ENCODE measurements at places on chromosomes 1 and 21.

GRCh38 chr1:37354876-37355650 lies 119.3 kb upstream of the ZC3H12A start:
- no peak for DNase-seq

- DNase-seq, result no peak
Observed at GRCh38 chr1:95604771-95605170, 370.8 kb downstream of the RWDD3 start.

DNA sequence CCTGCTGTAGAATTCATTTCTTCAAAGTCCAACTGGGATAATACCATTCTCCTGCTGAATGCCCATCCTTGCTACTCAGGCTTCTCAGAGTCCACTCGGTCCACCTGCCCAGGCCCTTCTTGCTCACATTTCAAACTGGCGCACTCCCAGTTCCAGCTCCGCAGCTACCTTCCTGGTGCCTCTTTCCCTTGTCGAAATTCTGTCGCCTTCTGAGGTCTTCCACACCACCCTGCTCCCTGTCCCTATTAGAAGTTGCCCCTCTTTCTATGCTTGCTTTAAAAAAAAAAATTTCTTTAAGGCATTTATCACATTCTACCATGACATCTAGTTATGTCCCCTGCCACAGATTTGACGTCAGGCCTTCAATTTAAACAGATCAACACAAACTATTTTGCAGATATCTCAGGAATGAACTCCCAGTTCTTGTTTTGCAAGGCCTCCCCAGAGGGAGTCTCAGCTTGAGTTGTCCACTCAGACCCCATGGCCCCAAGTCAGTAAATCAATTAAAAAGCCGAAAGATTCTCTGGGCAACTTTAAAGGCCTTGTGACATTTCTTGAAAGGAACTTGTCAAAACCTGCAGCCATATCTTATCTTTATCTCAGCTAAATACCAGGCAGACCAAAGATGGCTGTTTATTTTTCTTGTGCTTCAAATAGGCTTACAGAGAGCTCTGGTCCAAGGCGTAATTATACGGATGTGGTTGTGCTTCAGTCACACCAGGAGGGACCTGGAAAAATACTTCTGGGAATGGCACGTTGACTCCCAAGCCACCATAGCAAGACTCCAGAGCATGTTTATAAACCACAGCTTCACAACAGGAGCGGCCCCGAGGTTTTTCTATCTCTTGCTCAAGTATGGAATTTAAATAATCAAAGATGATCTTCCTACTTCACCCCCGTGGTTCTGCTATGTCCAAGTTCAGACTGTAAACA lies 2.2 kb downstream of the FAM89A start:
- no peak for DNase-seq

DNA sequence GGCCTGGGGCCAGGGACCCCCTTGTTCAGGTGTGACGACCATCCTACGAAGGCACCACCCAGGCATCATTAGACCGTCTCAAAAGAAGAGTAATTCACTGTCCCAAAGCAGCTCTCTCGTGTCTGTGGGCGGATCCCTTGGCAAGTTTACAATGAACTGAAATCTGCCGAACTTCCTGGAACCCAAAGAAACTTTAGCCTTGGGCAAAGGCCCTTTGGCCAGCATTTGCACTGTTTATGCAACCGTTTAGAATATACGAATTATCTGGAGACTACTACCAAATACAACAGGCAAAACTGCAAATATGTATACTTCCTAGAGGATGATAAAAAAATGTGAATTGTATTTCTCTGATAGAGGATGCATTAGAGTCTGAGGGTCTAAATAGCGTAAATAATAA lies 1.4 kb upstream of the SOD1 start:
- DNase-seq, result no peak

DNA sequence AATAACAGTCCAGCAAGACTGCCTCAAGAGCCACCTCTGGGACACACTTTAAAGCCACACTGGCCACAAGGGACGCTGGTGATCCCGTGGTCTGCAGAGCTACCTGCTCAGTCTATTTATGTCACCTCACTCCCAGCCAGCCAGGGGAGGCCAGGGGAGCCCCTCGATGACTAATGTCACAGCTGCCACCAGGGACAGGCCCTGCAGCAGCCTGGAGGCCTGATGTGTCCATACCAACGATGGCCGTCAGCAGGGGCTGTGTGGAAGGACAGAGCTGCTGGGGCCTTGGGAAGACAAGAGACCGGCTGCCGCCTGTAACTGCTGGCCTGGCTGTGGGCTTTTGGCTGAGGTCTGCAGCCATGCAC lies 71.0 kb downstream of the SIK1 start:
- no peak for DNase-seq

GRCh38 chr1:114700036-114700600 lies 4.8 kb upstream of the AMPD1 start:
- DNase-seq, result no peak

GRCh38 chr1:218743861-218744505 lies 398.8 kb downstream of the TGFB2 start:
- no peak for DNase-seq

DNA sequence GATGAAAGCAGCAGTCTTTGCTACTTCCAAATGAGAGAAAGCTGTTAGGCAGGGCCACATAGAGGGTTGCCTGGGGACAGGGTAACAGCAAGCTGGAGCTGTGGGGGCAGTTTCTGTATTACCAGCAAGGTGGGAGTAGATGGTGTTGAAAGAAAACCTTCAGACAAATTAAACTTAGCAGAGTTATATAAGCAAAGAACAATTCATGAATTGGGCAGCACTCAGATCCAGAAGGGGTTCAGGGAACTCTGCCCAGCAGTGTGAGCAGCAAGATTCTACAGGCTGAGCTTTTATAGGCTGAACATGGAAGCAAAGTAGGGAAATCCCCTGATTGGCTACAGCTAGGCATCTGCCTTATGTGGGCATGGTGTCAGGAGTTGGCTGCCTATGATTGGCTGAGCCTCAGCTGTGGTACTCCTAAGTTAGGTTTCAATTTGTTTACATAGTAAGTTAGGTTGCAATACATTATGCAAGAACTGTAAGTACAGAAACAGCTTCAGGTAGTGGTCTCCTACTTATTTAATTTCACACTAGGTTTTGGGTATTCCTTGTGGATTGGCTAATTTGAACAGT lies 64.1 kb upstream of the TMPRSS2 start:
- no peak for DNase-seq

- DNase-seq, result no peak
Observed at GRCh38 chr1:77475641-77476040, 193.8 kb downstream of the AK5 start.

Data from stimulated activated naive CD4-positive, alpha-beta T cell (primary cell).